Transverse colon (tissue), 4 donors: ENCODE measurements at places on chromosomes 4 and X. TPM values are rescaled to one million over a fixed set of nuclear protein-coding genes. Genes with fewer than 3 reads are reported as not detected.

TSPAN7 gene
- total RNA-seq = 26.9 TPM

VCX gene
- total RNA-seq = not detected

TMEM255A gene
- total RNA-seq = 1.7 TPM

GABRG1 gene
- not detected for total RNA-seq

UBQLN2 gene
- total RNA-seq = 20.2 TPM
